Stimulated activated CD8-positive, alpha-beta memory T cell treated with anti-CD3 and anti-CD28 coated beads, Interleukin-2, amount 100 ng/mL, for 1 hour (primary cell): ENCODE measurements at places on chromosomes 12 and 14.

DNA sequence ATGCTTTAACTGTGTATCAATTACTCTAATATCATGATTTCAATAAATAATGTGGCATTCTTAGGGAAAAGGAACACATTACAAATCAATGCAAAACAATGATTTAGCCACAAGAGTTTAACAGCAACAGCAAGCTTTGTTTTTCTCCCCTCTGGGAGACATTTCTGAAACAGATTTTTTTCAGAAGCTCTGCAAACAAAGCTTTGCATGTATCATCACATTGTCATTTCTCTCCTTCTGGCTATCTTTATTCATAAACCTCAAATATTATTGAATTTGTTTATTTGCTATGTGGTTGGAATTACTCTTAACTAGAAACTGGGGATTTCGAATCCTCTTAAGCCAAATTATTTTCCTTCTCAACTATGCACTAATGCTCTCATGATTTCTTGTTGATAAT, 278.4 kb upstream of the ATXN7L3B start:
- no peak for DNase-seq

- DNase-seq = no peak
Measured at GRCh38 chr12:46089414-46090162, 99.2 kb upstream of the SCAF11 start.

DNA sequence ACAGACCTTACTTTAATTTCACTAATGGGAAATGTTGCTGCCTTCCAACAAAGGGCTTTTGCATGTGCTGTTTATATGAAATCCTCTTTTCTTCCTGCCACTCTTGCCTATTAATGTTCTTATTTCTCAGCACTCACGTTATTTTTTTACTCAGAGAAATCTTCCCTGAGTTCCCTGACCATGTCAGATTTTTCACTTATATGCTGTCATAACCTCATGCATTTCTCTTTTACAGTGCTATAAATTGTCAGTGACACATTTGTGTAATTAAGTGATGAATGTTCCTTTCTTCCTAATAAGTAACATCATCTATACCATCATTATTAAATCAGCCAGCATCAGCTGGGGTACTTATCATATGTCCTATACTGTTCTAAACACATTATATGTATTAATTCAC, 444.1 kb downstream of the DIO2 start:
- DNase-seq = no peak

- DNase-seq = no peak
Measured at GRCh38 chr12:2533036-2533435, 261.7 kb upstream of the FKBP4 start.

DNA sequence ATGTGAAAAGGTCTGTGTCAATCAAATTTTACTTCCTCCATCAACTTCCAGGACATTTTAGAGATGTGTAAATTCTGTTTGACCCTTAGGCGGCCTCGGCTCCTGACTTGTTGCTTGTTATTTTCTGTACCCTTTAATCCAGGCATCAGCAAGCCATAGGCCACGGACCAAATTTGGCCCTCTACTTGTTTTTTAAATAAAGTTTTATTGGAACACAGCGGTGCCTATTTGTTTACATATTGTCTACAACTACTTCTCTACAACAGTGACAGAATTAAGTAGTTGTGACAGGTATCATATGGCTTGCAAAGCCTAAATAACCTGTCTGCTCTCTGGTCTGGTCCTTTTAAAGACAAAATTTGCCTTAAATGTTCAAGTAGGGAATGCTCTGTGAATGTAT, 132.1 kb downstream of the AACS start:
- DNase-seq = no peak

- DNase-seq = no peak
Measured at GRCh38 chr12:109523071-109523470, 45.6 kb downstream of the UBE3B start.

- no peak for DNase-seq
Measured at GRCh38 chr14:53630336-53630735, 326.3 kb downstream of the BMP4 start.

GRCh38 chr12:58288190-58288589, 346.8 kb downstream of the ATP23 start:
- no peak for DNase-seq

GRCh38 chr12:130816097-130816496, 23.0 kb downstream of the STX2 start:
- no peak for DNase-seq

GRCh38 chr14:60505448-60505847, 3.5 kb upstream of the SIX6 start:
- no peak for DNase-seq

- DNase-seq = no peak
Measured at GRCh38 chr14:103126873-103127304, 3.6 kb downstream of the TNFAIP2 start.
